ENCODE measurements at places on chromosomes 2 and 18.
A peak's percentile ranks its signal among the peaks of the same experiment; 100 is the strongest.

DNA sequence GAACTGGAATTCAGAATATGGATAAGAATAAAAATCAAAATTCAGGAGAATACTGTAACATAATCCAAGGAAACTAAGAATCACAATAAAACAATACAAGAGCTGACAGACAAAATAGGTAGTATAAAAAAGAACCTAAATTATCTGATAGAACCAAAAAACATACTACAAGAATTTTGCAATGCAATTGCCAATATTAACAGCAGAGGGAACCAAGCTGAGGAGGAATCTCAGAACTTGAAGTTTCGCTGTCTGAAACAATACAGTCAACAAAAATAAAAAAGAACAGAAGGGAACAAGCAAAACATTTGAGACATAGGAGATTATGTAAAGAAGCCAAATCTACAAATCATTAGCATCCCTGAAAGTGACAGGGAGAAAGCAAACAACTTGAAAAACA is 84.1 kb upstream of the GALNT13 start:
- DNase-seq, result no peak

- DNase-seq, result peak; percentile 88
These were observed 156.0 kb downstream of the TANC1 start for GRCh38 chr2:159124441-159124911.

DNA sequence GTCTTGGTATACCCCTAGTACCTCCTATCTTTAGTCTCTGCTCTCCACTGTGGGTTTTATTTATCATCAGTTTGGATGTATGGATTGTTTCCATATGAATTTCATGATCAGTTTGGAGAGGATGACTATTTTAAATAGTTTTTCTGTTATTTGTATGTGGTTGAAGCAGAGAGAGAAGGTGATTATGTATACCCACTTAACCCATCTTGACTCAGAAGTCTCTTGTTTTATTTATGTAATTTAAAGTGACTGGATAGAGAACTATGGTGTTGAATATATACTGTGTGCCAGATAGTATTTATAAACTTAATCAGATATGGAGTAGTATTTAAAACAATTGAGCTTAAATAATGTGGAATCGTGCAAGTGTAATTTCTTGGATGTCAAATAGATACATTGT is 39.9 kb downstream of the SMAD4 start:
- peak; percentile 11 for DNase-seq

- DNase-seq, result peak; percentile 61
These were observed 74.3 kb upstream of the MMADHC start for GRCh38 chr2:149661844-149662243.

DNA sequence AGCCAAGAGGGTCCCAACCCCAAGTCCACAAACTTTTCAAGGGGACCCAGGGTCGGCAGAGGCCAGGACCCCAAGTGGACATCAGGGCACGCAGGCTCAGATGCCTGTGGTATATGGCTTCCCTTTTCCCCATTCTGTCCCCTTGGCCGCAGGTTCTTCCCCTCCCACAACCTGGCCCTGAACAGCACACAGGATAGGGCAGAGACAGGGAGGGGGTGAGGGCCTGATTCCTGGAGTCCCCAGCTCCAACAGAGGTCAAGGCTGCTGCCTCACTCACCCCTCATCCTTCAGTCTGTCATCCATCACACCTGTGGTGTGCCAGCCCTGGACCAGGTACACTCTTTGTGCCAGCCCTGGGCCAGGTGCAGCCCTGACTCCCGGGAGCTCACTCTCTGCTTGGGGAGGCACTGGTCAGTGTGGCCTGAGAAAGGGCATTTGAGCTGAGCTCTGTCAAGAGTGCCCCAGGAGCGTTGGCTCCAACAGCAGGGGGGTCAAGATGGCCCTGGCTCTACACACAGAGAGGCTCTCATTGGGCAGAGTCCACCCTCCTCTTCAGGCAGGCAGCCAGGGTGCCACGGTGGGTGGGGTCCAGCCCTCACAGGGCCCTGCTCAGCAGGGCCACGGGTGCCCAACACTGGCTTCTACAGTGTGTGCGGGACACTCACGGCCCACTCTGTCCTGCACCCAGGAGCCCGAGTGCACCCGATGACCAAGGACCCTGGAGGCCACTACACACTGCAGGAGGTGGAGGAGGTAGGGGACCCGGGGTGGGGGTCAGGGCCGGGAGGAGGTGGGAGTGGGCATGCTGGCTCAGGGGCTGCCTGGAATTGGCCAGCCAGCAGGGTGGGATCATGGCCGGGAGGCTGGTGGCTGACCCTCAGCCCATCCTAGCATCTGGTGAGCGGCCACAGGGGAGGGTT is 1.6 kb downstream of the AGXT start:
- no peak for DNase-seq

- peak; percentile 20 for DNase-seq
These were observed 662 bp downstream of the ACVR2A start for GRCh38 chr2:147845411-147845971.

DNA sequence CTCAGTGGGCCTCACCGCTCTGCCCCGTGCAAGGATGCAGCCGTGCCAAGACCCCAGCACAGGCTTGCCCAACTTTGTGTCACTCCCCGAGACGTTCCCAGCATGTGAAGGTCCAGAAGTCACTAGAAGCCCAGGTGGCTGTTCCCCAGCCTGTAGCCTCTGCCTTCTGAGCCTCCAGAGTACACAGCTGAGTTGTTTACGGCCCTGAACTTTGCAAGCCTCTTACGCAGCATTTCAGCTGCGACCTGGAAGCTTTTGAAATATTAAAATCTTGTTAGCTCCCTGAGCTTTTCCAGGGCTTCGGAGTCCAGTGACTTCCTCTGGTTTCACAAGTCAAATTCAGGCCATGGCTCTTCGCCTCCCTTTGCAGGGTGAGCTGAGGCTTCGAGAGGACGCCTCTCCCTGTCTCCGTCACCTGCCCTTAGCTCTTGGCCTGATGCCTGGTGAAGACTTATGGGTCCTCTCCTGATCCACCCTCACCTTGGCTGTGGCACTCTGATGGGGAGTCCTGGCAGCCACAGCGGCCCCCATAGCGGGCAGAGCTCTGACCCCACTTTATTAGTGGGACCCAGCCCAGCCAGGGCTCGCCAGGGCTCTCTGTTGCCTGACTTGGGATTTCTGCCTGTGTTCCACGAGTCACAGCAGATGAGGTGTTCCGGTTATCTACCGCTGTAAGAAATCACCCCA is 76.5 kb upstream of the HPCAL1 start:
- no peak for DNase-seq

DNA sequence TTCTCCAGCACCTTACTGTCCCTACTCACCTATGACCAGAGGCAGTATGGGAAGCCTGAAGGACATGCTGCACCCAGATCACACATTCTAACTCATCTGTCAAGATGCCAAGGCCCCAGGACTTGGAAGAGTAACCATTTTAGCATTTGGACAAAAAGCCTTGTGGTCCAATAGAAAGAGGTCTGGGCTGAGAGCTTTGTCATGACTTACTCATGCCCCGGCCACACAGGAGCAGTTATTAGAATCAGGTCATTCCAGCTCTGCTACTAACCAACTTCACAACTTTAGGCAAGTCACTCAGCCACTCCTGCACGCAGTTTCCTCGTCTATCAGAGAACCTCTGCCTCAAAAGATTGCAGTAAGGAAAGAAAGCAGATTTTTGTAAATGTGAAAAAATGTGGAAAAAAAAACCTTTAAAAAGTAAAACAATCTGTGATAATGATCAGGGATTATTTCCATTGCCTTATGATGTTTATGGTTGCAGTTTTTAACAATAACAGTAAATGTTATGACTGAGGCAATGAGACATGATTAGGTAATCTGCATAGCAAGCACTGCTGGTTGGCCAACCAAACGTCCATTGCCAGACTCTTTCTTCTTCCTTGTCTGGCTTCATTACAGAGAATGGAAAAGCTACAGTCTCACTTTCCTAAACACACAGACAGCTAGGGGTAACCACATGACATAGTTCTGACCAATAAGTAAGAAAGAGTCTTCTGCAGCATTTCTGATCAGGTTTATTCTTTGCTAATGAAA is 255.4 kb upstream of the CHAC2 start:
- peak; percentile 35 for DNase-seq

- DNase-seq, result no peak
These were observed 29.5 kb downstream of the SCYGR8 start for GRCh38 chr2:227774895-227775842.

- no peak for DNase-seq
These were observed 130.2 kb downstream of the VAPA start for GRCh38 chr18:10044054-10044453.

GRCh38 chr2:66555501-66556324 is 120.8 kb downstream of the MEIS1 start:
- peak; percentile 44 for DNase-seq

DNA sequence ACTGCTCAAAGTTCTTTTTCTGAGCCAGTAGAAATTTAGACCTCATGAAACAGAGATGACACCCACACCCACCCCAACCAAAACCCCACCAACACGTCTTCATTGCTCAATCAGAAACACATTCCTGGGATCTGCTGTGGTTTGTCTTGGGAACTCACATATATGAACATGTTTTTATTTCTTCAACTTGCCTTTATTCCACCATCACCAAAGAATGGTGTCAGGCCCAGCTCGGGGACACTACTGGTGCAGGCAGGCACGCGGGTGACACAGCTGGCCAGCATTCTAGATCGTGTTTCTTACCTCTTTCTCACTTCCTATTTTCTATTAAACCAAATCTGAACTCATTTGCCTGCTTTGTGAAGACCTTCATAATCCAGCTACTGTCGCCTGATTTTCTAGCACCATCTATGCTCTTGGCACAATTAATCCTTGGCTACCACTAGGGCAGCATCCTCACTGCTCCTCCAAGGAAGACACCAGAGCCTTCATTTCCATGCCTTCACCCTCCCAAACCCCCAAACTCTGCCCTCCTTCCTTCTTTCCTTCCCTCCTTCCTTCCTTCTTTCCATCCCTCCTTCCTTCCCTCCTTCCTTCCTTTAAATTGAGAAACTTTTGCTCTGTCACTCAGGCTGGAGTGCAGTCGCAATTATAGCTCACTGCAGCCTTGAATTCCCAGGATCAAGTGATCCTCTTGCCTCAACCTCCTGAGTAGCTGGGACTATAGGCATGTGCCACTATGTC is 157.1 kb downstream of the BCL2 start:
- peak; percentile 71 for DNase-seq

- DNase-seq, result peak; percentile 12
These were observed 39.4 kb upstream of the SMAD2 start for GRCh38 chr18:47969816-47970215.

DNA sequence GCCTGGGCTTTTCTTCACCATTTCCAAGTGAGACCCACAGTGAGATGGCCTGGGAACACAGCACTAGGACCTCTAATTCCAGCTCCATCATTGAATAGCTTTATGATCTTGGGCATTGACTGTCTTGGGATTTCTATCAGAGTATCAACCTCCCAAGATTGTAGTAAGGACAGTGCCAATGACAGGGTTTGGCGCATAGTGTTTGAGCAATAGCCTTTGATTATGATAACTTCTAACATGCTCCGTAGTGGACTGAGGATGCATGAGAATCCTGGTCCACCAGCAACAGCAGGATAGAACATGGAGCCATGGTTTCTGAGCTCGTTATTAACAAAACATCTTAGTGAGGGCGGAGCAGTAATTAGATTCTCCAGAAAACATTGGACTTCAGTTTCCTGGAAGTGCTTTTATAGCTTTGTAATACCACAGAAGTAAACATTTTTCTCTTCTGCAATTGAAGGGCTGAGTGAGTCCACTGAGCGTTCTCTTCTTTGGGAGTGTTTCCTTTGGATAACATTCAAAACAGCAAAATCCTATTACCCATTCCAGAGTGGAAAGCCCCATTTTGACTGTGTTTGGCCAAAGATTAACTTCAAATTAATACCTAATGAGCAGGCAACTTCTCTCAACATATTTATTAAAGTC is 63.7 kb downstream of the IL1R2 start:
- DNase-seq, result peak; percentile 72

- DNase-seq, result no peak
These were observed 16.4 kb upstream of the NMS start for GRCh38 chr2:100453853-100454252.

- no peak for DNase-seq
These were observed 21.8 kb upstream of the KCNJ13 start for GRCh38 chr2:232798187-232798586.

- DNase-seq, result no peak
These were observed 3.7 kb upstream of the IL37 start for GRCh38 chr2:112907001-112907949.

DNA sequence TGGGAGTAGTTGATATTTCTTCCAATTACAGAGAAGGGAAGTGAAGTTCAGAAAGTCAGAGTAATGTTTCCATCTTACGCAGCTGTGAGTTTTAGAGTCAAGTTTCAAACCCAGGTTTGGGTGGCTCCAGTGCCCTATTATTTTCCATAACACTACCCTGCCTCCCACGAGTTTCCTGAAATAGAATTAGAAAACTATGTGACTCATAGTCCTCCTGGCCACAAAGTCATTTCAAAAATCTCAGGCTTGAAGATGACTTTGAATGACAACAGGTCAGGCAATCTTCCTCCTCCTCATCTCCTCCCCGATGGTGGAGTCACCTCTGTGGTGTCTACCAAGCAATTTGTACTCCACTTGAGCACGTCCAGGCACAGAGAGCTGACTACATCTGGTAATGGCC is 212.3 kb upstream of the TRIB2 start:
- DNase-seq, result peak; percentile 42

DNA sequence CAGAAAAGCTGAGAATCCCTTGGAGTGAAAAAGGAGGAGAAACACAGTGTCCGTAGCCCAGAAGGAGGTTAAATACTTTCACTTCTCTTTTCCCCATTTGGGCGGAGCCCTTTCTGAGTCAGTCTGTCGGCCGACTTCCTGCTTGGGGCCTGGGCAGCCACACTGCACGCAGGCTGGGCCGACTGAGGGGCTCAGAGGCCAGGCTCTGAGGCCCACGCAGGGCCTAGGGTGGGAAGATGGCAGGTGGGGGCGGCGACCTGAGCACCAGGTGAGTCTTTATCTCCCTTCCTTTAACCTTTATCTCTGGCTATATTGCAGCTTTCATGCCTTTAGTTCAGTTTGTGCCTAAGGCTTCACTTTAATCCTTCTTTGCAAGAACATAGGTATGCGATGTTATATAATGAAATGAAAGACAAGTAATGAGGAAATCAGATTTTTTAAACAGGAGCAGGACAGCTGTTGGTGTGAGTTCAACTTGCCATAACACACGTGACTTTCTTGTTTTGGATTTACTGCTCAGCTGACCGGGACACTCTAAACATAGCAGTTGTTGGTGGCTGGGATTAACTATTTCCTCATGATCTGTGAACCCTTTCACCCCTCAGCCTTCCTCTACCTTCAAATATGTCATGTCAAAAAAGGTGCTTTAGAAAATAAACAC is at the start of gene SP100:
Gene SP100, plus strand, starts transcription at position 141 of the 661 bp plus-strand sequence. Its CDS starts 96 bp downstream, at position 237.
- DNase-seq, result peak; percentile 82

All from fibroblast of mammary gland (primary cell).